Stimulated activated CD8-positive, alpha-beta memory T cell treated with anti-CD3 and anti-CD28 coated beads, Interleukin-15, amount 100 ng/mL, for 4 hours (primary cell): ENCODE measurements at places on chromosomes 2 and 18.

DNA sequence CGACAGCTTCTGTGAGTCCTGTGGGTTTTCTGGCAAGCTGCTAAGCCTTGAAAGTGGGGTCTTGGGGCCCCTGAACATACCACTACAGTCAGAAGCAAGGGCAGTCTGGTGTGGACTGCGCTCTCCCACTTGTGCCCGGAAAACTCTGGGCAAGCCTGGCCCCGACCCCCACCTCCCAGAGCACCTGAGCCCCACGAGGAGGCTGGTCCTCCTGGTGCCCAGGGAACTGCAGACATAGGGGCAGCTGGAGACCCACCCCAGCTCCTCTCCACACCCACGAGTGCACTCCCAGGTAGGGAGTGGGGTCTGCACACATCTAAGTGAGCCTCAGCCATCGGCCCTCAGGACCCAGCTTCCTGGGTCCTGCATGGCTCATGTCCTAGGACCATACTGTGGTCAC lies 16.2 kb upstream of the GPC1 start:
- no peak for DNase-seq

DNA sequence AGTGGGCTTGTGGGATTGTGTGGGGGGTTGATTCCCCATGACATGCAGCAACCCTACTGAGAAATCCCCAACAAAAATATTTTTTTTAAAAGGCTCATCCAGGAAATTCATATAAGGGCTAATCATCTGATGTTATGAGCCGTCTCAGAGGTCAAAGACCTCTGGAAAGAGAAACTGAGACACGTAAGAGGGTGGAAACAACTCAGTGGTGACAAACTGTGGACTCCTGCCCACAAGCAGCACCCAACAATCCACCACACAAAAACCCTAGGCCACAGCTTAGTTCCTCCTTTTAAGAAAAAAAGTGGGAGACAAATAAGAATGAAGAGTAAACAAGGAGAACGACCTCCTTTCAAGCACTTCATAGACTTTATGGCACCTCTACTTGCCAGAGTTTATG lies 1096.1 kb upstream of the NRXN1 start:
- no peak for DNase-seq

GRCh38 chr2:74204436-74204835 lies 6.0 kb downstream of the MTHFD2 start:
- no peak for DNase-seq

- DNase-seq: no peak
These were observed 13.0 kb upstream of the DAPL1 start for GRCh38 chr2:158782136-158782535.

DNA sequence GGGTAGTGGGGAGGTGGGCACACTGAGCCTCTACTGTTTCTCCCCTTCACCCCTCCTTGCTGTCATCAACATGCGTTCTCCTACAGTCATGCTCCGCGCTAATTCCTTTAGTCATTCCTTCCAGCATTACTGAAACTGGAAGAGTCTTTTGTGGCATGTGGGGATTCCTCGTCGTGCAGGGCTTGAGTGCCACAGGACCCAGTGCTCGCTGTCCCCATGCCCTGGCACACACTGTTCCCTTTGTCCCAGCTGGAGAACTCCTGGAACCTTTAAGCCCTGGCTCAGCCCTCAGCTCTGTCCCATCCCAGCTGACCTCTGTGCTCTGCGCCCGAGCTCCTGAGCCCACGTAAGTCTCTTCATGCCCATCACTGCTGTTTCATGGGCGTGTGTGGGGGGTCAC lies 42.1 kb downstream of the ODC1 start:
- no peak for DNase-seq

- DNase-seq: no peak
These were observed 36.3 kb downstream of the MOGAT1 start for GRCh38 chr2:222707689-222708273.

- no peak for DNase-seq
These were observed 10.3 kb upstream of the CYBRD1 start for GRCh38 chr2:171512014-171512413.

- DNase-seq: no peak
These were observed 193.6 kb downstream of the AGPS start for GRCh38 chr2:177586154-177586553.

DNA sequence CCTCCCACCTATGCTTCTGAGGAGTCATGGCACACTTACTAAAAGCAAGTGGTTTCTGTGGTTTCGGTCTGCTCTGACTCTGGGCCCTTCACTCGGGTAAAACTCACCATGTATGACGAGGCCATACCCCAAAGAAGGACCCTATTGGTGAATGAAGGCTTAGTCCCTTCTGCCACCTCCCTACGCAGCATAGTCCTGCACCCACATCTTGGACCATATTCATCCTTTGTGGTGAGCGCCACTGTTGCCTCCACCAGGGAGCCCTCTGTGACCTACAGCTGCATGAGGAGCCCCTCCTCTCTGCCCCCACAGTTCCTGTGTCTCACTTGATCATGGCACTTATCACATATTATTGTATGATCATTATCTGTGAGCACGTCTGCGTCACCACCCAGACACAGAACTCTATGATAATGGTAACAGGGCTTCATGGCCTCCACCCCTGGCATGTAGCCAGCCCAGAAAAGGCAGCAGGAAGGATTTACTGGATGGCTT lies 113.3 kb downstream of the TFCP2L1 start:
- DNase-seq: no peak

- DNase-seq: no peak
These were observed 700.8 kb downstream of the RNF144A start for GRCh38 chr2:7618031-7618430.

DNA sequence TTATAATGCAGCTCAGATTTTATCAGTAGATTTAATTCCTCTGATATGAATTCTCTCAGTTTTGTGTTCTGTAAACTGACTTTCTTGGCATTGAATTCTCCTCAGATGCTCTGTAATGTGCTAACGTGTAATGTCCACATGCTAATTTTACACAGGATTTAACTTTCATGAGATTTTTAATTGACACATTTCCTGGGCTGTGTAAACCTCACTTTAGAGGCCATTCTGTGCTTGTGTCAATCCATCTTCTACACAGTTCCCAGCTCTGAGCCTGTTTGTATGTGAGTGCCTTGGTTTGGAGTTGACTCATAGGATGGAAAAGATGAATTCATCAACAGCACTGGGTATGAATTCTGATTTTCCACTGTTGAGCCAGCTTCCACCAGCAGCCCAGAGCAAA lies 476.7 kb upstream of the GCFC2 start:
- DNase-seq: no peak

DNA sequence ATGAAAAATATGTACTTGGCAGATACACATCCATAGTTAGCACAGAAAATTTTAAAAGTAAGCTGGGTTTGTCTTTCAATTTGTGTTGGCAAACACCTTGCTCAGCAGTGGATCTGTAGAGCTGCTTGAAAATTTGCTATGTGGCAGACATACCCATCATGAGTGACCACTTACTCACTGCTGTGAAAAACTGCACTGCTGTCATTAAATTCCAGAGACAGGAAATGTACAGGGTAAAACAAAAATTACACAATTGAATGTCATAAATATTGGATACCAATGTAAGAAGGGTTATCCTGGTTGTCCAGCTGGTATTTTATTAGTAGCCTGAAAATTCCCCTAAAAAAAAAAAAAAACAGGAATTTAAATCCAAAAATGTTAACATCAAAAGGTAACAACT lies 24.5 kb downstream of the NIF3L1 start:
- DNase-seq: no peak

GRCh38 chr18:11269257-11269656 lies 119.9 kb upstream of the PIEZO2 start:
- DNase-seq: no peak

- DNase-seq: no peak
These were observed 106.9 kb upstream of the MSTN start for GRCh38 chr2:190169221-190170072.

DNA sequence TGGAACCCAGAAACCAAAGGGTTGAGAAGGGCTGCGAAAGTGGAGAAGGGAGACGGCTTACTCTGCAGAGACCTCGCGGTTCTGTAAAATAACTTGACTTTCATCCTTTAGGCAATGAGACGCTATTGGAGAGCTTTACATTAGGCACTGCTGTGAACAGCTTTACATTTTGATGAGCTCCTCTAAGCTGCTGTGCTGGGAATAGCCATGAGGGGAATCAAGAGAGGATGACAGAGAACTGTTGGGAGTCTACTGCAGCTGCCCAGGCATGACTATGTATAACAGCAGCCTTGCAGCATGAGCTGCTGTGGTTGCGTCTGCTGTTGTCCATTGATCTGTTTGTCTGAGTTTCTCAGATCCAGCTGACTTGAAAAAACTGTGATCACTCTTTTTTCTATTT lies 310.8 kb upstream of the MAP2 start:
- no peak for DNase-seq

DNA sequence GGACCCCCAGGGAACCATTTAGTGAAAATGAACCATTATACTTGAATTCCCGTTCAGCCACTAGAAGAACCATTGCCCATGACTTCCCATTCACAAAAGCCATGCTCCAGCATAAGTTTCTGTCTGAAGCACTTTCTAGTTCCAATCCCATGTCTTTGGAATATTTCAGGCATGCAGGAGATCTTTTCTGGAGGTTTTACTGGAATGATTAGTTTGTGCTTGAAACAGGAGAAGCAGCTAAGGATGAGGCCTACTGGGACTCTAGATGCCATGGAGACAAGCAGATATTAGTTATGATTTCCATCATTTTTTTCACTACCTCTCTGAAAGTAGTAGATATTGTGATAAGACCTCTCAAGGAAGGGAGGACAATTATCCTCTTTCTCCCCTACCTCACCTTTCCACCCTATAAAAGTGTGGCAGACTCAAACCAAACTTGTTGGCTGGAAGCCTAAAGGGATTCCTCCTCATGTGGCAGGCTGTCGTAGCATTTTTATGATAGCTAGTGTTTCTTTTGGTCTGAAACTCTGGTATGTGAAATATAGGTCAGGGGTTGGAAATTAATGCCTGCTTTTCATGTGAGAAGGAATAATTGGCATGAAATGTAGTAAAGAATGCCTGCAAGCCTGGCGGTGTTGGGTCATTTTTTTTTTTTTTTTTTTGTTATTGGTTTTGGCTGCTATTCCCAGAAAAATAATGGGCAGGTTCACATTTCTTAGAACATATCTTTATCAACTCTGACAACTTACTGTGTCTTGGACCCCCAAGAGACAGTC lies 29.3 kb upstream of the MMADHC start:
- no peak for DNase-seq

DNA sequence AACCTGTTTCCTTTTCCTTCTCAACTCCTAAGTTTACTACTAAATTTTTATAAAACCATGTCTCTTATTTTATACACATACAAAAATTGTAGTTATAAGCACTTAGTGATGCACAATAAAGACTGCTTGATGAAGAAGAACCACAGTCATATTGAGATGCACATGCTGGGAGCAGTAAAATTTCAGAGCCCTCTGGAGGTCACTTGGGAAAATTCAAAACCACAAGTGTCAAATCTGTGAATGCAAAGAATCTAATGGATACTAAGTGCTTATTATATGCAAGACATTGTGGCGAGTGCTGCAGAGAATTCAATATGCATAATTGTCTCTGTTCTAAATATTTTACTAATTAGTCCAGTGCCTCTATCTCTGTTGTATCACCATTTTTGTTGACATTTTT lies 180.5 kb downstream of the VWC2L start:
- DNase-seq: no peak

GRCh38 chr2:47024046-47024445 lies 108.4 kb upstream of the MCFD2 start:
- DNase-seq: no peak

GRCh38 chr2:239274391-239275043 lies 126.3 kb downstream of the HDAC4 start:
- DNase-seq: no peak

DNA sequence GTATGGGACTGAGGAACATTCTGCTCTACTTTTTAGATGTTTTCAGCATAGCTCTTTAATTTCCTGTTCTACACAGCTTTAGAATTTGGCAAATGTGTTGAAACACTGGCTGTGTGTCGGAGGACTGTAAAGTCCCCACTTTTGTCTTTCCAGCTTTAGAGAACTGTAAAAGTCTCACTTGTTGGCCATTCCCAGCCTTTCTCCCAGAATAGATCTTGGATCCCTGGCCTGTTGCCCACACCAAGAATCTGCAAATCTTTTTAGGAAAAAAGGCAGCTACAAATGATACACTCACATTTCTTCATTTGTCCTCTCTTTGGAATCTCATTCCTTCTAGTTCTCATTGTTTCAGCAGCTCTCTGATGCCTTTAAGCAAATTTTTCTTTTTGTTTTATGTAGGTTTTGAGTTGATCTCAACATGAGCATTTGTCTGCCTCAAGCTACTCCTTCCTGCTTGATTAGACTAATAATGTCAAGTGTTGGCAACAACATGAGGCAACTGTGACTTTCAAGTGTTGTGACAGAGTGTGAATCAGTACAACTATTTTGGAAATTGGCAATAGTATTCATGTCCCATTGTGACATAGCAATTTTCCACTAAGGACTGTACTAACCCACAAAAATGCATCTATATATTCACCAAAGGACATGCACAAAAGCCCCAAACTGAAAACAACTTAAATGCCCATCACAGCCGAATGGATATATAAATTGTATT lies 610.8 kb downstream of the EPHA4 start:
- no peak for DNase-seq

DNA sequence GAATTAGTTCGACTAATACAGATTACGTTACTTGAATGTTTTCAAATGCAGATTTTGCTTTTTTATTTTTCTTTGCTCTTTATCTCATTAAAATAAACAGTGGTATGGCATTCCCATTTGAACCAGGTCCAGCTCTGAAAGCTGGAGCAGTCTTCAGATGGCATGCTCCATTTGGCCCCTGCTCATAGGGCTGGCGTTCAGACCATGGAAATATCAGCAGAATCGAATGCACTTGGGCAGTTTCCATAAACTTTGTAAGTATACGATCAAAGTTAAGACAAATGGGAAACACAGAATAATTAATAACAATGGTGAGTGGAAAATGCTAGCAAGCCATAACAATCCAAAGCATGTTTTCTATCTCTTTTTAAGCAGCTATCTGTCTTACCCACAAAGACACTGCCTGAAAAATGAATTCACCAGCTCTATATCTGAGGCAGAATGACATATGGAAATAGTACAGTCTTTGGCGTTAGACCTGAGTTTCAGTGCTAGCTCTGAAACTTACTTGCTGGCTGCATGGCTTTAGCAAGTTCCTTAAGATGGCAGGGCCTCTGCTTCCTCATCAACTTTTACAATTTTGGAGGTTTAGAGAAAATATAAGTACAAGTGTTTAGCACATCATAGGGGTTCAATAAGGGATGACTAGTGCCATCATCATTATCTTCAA lies 131.6 kb downstream of the BCL2 start:
- no peak for DNase-seq

DNA sequence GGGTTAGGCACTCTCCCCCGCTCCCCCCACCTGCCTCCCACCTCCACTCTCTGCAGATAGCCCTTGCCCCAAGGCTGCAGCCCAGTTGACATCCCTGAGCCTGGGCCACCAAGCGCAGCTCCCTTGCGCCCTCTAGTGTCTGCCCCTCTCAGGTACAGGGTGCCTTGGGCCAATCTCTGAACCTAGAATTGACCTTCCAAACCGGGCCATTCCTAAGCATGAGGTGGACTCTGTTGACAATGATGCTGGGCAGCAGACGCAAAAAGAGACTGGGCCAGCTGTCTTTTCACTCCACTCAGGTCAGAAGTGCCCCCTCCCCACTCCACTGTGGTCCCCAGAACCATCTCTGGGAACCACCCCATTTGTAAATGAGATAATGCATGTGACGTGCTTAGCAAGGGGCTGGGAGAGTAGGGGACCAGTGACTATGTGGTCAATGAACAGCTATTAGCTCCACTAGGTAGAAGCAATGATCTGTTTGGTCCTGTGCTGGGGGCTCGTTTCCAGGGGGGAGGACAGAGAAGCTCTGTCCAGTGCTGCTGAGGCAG lies 43.3 kb upstream of the PLB1 start:
- peak; percentile 60 for DNase-seq
